Activated CD8-positive, alpha-beta memory T cell treated with anti-CD3 and anti-CD28 coated beads for 1 hour (primary cell): ENCODE measurements at places on chromosomes 7 and 10.

- no peak for DNase-seq
Measured at GRCh38 chr10:14056610-14057332, 274.0 kb downstream of the FRMD4A start.

GRCh38 chr7:20786779-20787659, at the start of gene SP8:
Gene SP8 (minus strand): TSS chr7:20786886. CDS start chr7:20786798, 88 bp downstream.
- DNase-seq: no peak

- no peak for DNase-seq
Measured at GRCh38 chr7:158238616-158239289, 348.9 kb downstream of the PTPRN2 start.

DNA sequence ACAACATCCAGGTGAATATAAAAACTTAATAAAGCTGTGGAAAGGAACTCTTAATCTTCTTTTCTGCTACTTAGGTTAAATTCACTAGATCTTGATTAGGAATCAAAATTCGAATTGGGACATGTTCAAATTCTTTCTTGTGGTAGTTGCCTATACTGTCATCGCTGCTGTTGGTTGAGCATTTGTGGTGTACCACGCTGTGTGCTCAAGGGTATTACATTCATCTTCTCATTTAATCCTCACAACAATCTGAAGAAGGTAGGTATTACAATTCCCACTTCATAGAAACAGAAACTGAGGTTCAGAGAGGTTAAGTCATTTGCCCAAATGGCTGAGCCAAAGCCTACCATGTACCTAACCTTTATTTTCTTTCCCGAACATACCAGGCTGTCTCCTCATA, 39.9 kb upstream of the CC2D2B start:
- no peak for DNase-seq
